ENCODE measurements at places on chromosomes 2 and 18.

- peaks cover 13% of the 10 kb centered on the region for H3K4me1 ChIP-seq
- H3K4me3 ChIP-seq: peak overlapping the region; percentile 26
- H3K27me3 ChIP-seq: peaks cover 87% of the 10 kb centered on the region
These were observed 1.2 kb downstream of the CNGA3 start for GRCh38 chr2:98347298-98348065.

GRCh38 chr18:41331661-41332060 lies 623.4 kb upstream of the PIK3C3 start:
- no peaks in the 10 kb centered on the region for H3K4me1 ChIP-seq
- H3K27me3 ChIP-seq: no peaks in the 10 kb centered on the region

GRCh38 chr2:201093573-201093972 lies 21.8 kb downstream of the NDUFB3 start:
- no peaks in the 10 kb centered on the region for H3K27me3 ChIP-seq
- H3K4me3 ChIP-seq: no peak overlapping the region
- no peak for DNase-seq
- H3K36me3 ChIP-seq: peaks cover 12% of the 10 kb centered on the region

DNA sequence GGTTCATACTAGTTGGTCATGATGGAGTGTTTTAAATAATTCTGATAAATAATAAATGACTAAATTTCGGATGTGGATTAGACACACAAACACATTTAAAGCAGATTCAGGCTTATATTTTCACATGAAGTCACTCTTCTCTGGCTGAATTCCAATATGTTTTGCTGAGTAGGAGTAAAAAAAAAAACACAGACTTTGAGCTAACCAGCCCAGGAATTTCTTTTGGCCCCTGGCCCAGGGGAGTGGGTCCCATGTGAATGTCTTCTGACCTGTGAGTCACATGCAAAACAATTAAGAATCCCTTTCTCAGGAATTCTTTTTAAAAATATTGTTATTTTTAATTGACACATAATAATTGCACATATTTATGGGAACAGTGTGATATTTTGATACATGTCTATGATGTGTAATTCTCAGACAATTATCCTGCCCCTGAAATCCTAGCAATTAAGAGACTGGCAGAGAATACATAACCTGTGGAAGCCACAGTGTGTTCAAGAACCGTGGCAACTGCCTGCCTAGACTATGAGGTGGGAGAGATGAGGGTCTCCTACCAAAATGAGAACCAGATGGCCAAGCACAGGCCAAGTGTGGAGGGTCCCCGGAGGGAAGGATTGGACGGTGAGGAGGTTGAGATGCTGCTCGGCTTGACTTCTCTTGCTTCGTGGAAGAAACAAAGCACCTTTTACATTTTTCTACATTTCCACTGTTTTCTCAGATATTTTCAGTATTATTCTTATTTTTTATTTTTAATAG lies 236.4 kb downstream of the PIEZO2 start:
- peaks cover 3% of the 10 kb centered on the region for H3K36me3 ChIP-seq
- H3K27me3 ChIP-seq: no peaks in the 10 kb centered on the region
- no peak for DNase-seq

DNA sequence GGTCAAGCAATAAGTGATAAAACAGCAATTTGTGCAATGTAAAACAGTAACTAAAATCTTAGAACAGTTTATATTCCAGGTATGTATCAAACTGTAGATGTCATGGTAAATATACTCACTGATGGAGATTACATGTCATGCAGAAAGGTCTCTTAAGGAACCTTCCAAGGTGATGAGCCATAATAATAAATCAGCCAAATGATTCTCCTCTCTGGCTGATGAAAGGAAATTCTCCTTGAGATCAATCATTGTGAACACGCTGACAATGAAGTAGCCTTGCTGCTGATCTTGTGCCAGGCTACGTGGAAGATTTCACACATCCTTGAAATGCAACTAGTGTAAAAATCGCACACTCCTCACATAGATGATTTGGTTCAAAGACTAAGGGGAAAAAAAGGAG lies 392.5 kb upstream of the CDH7 start:
- no peaks in the 10 kb centered on the region for H3K4me1 ChIP-seq
- no peak overlapping the region for H3K27ac ChIP-seq
- no peaks in the 10 kb centered on the region for H3K27me3 ChIP-seq
- H3K36me3 ChIP-seq: peaks cover 4% of the 10 kb centered on the region

DNA sequence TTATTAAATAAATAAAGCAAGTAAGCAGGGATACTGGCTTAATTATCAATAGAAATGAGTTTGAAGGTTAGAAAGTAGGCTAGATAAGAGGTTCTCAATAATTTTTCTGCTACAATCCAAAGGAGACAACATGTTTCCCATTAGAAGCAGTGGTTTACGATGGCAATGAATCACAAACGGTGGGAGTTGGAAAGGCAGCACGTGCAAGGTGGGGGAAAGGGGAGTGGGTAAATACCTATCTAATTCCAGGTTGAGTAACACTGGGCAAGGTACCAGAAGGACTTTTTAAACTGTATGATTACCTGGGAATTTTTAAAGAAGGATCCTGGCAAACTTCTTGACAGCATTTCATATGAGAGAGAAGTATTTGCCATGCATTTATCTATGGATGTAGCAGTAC lies 289.9 kb downstream of the NBAS start:
- peaks cover 25% of the 10 kb centered on the region for H3K36me3 ChIP-seq
- no peak for DNase-seq
- H3K4me1 ChIP-seq: no peaks in the 10 kb centered on the region
- no peak overlapping the region for H3K4me3 ChIP-seq

GRCh38 chr2:232687382-232688160 lies 9.6 kb upstream of the GIGYF2 start:
- no peak overlapping the region for H3K4me3 ChIP-seq
- H3K4me1 ChIP-seq: no peaks in the 10 kb centered on the region
- H3K27me3 ChIP-seq: no peaks in the 10 kb centered on the region
- no peak overlapping the region for H3K27ac ChIP-seq
- DNase-seq: no peak

GRCh38 chr2:100004959-100005387 lies 137.4 kb downstream of the AFF3 start:
- H3K36me3 ChIP-seq: peaks cover 4% of the 10 kb centered on the region
- H3K4me3 ChIP-seq: no peak overlapping the region
- no peak overlapping the region for H3K27ac ChIP-seq
- peaks cover 6% of the 10 kb centered on the region for H3K4me1 ChIP-seq
- no peaks in the 10 kb centered on the region for H3K27me3 ChIP-seq
